COR-L47 (cell line): ENCODE measurements at places on chromosomes 12 and 14.

GRCh38 chr12:11804130-11804529 lies 154.7 kb downstream of the ETV6 start:
- DNase-seq = no peak

DNA sequence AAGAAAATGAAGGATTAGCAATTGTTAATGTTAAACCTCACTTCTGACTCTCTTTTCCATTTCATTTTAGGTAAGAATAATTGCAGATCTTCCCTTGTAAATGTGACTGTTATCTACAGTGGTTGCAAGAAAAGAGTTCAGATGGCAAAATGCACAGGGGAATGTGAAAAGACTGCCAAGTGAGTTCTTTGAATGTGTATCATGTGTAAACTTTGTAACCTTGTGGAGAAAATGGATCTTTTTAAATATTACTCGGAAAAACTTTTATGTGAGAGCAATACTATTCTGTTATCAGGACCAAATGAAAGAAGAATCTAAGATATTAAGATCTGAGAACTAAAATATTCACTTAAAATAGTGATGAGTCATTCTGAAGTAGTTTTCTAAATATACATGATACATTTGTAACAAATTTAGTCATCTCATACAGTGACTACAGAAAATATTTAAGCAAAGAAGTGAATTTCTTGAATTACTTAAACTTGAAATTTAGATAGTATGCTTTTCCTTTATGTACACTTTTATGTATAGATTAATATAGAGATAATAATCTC lies 122.5 kb upstream of the CNTN1 start:
- DNase-seq = no peak

DNA sequence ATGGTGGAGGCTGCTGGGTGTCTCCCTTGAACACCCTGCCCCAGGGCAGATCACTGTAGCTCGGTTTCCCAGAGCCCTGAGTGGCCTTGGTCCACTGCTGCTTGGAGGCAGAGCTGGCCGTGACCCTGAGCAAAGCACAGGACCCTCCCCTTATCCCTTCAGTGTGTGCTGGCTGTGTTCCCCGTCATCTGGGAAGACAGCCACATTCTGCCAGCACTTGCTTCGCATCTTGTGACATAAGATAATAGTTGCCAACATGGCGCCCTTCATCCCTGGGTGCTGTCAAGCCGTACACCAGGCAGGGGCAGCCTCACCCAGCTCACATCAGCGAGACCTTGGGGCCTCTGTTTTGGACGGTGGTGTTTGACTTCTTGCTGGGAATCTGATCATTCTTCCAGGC lies 12.1 kb upstream of the ALDH2 start:
- no peak for DNase-seq

GRCh38 chr12:126582231-126582630 lies 1517.0 kb downstream of the AACS start:
- DNase-seq = no peak

GRCh38 chr14:23539248-23540140 lies 12.1 kb downstream of the ZFHX2 start:
- DNase-seq = peak; percentile 33

DNA sequence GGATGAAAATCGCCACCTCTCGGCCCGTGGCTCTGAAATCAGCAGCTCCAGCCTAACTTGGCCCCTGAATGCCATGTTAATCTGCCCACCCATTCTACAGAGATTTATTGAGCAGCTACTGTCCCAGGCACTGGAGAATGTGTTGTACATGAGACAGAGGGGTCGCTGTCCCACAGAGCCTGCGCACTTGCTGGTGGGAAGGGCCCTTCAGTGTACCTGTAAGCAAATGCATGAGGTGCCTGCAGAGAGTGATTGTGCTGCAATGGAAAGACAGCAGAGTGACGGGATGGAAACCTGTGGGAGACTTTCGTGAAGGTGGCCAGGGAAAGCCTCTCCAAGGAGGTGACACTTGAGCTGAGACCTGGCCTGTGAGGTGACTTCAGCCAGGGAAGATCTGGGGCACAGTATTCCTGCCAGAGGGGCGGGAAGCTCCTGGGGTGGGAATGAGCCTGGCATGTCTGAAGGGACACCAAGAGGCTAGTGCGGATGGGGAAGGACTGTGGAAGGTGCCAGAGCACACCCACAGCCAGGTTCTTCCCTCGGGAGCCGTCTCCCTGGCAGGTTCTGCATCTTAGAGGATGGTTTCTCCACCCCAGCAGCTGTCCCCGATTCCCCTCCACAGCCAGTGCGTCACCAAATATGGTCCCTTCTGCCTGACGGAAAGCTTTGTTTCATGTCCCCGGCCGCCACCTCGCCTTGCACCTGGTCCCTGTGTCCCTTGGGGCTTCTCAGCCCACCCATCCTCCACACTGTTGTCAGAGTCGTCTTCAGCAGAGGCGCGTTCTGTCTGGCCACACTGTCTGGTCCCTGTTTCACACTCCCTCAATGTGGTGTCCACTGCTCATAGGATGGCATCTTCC lies 8.7 kb downstream of the SMIM41 start:
- DNase-seq = no peak

DNA sequence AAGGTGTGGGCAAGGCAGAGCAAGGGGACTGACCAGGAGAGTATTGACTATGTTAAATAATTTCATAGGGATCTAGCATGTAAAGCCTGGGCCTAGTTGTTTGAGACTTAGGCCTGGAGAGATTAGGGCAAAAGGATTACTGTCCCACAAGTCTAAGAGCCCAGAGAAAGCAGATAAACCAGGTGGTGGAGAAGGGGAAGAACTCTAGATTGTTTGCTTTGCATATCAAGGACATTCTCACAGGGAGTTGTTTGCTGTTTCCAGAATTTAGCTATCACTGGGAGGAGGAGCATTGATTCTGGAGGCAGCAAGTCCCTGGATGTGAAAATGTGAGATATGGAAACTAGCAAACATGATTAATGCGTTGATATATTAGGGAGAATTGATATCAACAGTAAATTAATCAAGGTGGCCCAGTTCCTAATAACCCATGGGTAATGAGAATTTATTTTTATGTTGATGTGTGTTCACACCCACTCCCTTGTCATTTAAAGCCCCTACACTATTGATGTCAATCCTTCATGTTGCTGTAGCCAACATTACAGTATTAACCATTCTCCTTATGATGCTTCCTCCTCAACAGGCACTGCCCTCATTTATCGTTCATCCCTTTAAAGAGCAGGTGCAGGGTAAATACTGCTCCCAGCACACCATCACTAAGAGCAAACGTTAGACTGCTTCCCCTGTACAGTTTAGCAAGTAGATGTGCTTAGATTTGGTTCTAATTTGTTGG lies 1666.7 kb upstream of the FLRT2 start:
- DNase-seq = no peak

DNA sequence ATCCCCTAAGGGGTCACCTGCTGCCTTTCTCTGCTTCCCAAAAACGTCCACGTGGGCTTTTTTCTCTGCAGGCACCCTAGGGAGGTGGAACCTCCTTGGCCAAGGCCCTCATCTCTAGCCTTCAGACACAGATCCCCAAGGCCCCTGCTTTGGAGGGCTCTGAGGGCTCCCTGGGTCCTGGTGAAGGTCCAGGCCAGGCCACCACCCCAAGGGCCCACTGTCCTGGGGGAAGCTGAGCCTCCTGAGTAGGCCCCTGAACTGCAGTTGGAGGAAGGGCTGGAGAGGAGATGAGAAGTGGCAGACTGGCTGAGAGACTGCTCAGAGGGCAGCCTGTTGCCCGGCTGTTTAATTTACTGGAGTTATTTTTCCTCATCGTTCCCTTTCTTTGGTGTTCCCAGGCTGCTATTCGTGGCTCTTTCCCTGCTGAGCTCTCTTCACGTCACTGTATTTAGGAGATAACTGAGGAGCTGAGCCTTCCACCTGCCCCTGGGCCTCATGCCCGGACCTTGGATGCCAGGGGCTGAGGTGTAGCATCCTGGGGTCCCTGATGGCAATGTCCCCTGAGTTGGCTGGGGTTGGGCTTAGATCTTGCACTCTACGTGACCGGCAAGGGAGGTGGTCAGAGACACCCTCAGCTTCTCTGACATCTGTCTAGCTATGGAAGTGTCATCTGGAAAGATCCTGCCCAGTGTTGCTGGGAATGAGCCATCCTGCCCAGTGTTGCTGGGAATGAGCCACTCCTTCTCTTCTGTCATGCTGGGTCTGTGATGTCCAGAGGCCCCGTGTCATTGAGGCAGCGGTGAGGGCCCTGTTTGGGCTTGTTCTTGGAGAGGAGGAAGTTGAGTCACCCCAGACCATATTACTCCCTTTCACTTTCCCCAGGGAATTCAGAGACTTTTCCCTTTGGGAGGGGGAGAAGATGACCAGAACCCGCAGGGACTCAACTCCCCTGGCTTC lies 139.8 kb downstream of the TSPAN9 start:
- DNase-seq = no peak

GRCh38 chr14:90332271-90332584 lies 487 bp upstream of the NRDE2 start:
- no peak for DNase-seq

GRCh38 chr14:56552615-56553014 lies 27.0 kb upstream of the TMEM260 start:
- peak; percentile 22 for DNase-seq

DNA sequence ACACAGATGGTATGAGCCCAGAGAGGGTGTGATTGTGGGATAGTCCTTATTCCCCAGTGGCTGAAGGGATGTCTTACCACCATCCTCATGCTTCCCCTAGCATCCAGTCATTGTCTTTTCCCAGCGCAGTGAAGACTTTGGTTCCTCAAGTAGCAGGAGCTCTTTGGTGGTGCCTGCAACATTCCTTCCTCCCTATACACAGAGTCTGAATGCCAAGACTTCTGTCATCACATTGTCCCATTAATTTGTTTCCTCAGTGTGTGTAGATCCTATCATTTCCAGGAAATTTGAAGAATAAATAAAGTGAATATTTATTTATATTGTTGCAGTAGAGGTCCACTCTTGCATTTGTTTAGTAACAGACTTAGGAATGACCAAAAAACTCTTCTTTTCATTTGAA lies 147.2 kb downstream of the DACT1 start:
- DNase-seq = no peak

GRCh38 chr14:89243286-89243685 lies 173.7 kb downstream of the FOXN3 start:
- DNase-seq = no peak

DNA sequence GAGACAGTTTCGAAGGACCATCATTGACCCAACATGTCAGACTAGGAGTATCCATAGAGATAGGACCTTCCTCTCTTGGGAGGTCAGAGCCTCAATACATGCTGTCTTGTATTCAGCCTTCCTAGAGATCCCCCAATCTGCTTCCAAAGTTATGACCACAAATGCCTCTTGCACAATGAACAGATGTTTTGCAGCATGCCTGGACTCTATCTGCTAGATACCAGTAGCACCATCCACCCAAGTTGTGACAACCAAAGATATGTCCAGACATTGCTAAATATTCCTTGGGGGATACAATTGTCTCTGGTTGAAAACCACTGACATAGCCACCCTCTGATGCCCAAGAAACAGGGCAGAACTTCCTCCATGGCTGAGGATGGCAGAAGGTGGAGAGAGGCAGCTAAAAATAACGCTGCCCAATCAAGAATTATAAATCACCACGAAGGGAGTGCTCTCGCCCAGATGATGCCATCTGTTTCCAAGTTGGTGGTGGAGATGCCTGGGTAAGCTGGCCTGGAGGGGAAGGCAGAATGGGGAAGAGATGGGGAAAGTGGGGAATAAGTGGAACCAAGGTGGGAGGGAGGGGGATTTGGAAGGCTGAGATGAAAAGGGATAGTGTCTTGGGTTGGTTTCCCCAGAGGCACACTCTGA lies 42.9 kb upstream of the NOS1 start:
- DNase-seq = no peak

- DNase-seq = no peak
Observed at GRCh38 chr12:31880340-31880739, 78.9 kb upstream of the RESF1 start.

- no peak for DNase-seq
Observed at GRCh38 chr12:130972586-130972950, 18.9 kb downstream of the ADGRD1 start.

GRCh38 chr14:93748208-93749075 lies 39.8 kb downstream of the PRIMA1 start:
- DNase-seq = no peak

DNA sequence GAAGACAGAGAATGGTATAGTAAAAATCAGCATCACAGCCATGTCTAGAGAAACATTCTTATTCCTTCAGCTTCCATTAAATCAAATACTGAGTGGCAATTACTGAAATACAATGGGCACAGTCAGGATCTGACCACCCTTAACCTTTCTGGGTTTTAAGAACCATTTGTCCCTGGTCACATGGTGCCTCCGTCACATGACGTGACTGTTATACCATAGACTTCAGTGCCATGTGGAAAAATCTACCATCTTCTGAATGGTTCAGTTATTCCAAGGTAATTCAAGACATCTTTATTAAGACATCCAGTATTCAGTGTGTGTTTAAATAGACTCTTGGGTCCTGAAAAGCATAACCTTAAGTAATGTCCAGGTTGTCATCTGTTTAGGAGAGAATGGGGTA lies 553.1 kb upstream of the FLRT2 start:
- no peak for DNase-seq

DNA sequence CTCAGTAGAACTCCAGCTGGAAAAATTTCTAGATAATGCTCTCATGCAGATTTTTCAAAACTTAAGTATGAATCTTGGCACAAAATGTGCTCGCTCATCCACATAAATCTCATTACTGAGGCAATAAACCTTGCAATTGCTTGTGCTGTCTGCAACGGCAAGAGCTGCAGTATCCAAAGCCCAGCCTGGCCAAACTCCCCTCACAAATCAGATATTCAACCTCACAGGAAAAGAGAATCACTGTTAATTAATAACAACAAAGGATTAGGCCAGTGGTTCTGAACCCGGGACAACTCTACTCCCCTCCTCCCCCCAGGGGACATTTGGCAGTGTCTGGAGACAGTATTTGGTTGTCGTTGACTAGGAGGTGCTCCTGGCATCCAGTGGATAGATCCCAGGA lies 19.2 kb upstream of the CORO1C start:
- DNase-seq = no peak

DNA sequence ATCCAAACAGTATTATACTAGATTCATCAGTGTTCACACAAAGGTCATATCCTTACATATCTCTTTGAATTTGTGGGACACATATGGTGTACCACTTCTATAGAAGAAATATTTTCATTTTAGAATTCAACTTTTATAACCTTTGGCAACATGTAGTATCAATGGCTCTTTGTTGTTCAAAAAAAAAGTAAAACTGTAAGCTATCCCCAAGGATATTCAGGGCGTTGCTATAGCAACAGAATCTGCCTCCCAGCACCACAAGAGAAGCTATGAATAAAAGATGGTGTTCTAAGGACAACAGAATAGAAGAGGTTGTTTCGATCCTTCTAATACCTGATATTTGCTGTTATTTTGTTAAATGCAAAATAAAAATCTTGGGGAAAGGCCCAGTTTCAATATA lies 139.3 kb downstream of the BRMS1L start:
- DNase-seq = no peak

- DNase-seq = no peak
Observed at GRCh38 chr14:73049428-73049827, 8.9 kb upstream of the RBM25 start.

DNA sequence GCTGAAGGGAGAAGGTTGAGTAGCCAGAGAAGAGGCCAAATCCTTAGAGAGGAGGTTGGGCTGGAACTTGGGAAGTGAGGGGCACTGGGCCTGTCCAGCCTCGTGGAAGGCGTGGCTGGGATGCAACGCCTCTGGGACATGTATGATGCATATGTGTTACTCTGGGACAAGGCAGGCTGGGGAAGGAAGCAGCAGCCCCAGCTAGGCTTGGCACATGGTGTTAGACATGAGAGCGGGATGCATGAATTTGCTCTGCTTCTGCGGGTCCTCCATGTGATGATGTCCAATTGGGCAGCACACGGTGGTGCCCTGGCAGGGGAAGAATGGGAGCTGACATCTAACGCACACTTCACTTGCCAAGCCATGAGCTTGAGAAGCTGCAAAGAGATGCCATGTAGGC lies 21.3 kb downstream of the PLEKHH1 start:
- DNase-seq = no peak

- no peak for DNase-seq
Observed at GRCh38 chr12:107384645-107385044, 291.3 kb upstream of the CRY1 start.
